ENCODE measurements at places on chromosomes 1 and 21. TPM values are rescaled to one million over a fixed set of nuclear protein-coding genes. Genes with fewer than 3 reads are reported as not detected.

The SYDE2 gene
- total RNA-seq, result 13.0 TPM

The NIBAN1 gene
- 3.8 TPM for total RNA-seq

The TRIM17 gene
- total RNA-seq, result 5.6 TPM

DNA sequence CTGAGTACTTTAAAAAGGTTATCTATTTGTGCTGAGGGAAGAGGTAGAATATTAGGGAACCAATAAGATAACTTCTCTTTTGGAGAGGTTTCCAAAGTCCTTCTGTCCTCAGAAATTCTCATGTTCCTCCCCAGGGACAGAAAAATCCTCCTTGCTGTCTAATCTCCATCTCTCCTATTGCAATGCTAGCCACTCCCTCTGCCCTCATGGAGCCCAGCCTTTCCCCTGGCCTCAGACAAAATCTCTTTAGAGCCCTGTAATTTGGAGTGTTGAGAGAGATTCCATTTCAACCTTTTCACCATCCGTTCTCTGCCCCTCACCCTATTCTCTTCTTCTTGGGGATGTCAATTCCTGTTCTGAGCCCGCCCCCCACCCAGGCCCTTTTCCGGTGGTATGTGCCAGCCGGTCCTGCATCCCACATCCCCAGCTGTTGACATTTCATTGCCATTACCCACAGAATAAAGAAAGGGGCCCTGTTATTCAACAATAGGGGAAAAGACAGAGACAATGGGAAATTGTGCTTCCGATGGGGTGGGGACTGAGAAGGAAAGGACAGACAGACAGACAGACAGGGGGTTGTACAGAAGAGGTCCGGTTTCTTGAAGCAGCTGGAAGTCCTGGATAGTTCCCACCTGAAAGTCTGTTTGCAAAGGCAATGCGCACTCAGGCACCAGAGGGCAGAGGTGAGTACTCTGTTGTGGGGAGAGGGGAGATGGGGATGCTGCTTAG, at the start of gene HAPLN2:
TSS of gene HAPLN2 (plus strand) at position 563 of the 729 bp plus-strand sequence. CDS start 4,076 bp downstream, outside the sequence.
- DNase-seq, result peak; percentile 80

- no peak for DNase-seq
Observed at GRCh38 chr1:51912881-51913280, 34.4 kb upstream of the NRDC start.

DNA sequence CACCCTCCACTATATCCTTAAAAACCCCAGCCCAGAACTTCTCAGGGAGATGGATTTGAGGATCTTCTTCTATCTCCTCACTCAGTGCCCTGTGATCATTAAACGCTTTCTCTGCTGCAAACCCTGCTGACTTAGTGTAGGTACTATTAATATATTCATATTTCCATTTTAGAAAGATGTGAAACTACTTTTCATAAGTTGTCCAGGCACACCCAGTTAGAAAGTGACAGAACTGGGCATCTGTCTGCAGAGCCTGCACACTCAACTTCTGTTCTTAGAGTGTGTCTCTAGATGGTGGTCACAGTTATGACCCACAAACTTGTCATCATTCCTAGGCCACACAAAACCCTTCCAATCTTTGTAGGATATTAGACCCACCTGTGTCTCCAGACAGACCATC, 55.0 kb downstream of the FCRL5 start:
- DNase-seq, result no peak

- DNase-seq, result no peak
Observed at GRCh38 chr21:25296252-25296651, 311.0 kb downstream of the MRPL39 start.
